ENCODE measurements at places on chromosomes 1 and 21.

GRCh38 chr1:22747021-22747734, 36.5 kb downstream of the EPHB2 start:
- no peak for DNase-seq

- no peak for DNase-seq
These were observed 18.7 kb downstream of the HTR6 start for GRCh38 chr1:19683351-19683750.

GRCh38 chr1:40301541-40302299, 15.4 kb downstream of the COL9A2 start:
- no peak for DNase-seq

- no peak for DNase-seq
These were observed 12.0 kb downstream of the ALDH9A1 start for GRCh38 chr1:165686121-165686970.

- DNase-seq: no peak
These were observed 255.3 kb upstream of the CAMK1G start for GRCh38 chr1:209328196-209328595.

DNA sequence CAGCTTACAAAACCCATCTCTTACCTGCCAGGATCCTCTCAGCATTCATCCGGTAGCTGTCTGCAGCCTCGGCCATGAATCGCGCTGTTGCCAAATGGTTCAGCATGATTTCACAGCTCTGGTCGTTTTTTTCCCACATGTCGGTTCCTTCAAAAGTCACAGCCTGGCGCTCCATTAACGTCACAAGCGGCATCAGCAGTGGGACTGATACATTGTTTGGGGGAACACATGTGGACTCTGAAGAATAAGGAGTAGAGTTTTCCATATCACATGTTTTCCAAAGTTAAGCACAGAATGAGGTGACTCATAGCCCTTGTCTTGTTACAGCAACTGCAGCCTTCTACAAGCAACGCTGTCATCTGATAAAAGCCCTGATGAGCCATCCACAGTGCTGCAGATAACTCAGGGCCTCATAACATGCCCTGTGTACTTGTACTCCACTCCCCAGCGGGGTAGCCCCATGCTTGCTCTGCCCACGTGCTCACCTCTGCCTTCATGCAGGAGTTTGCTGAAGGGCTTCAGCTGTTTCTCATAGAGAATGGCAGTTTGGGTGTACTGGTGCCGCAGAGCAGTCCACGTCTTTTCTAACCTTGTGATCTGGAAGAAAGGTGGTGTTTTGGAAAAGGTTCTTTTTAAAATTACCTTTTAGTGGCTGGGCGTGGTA, 114.2 kb downstream of the BCAR3 start:
- no peak for DNase-seq

DNA sequence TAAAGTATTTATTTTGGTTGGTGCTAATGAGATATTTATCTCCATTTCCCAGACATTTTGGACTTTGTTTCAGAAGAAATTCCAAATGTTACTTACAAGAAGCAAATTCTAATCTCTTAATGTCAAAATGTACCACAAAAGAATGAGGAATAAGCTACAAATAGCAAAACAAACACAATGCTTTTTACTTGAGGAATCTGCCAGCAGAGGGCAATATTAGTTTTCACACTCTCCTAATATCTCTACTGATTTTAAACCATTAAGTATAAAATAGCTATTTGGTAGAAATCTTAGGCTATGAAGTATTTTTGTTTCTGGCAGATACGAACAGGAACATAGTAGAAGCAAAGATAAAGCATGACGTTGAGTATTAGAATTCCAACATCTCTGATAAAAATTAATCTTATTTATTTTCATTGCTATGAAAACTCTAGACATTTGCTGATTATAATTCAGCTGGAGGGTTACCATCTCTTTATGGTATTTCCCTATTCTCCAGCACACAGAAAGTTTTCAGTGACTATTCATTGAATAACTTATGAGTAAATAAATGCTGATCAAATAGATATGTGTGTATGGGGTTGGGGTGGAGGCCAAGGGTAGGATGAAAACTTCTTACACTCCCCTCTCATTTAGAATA, 13.4 kb upstream of the HMCN1 start:
- no peak for DNase-seq

DNA sequence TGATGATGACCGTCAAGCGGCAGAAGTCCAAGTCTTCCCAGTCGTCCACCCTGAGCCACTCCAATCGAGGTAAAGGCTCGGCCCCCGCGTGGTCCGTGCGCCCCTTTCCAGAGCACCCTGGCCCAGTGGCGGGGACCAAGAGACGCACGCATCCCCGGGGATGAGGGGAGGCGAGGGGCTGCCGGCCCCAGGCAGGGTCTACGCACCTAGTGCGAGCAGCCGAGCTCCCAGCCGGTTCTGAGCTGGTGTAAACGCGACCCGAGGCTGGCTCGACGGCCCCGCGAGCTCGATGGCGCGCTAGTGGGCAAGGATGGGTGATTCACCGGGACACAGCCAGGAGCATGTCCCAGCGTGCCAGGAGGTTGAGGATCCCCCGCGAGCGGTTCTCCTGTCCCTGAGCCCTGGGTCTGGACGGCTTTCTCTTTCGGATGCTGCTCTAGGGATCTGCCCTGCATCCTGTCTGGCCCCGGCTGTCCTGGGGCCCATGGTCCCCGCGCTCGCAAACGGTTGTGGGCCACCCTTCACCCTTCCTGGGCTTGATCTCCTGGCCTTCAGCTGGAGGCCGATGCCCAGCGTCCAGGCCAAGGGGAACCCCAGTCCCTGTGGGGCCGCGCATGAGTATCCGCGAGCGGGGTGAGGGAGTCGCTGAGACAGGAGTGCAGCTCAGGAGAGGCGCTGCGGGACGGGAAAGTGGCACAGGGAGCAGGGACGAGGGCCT, 689 bp downstream of the PKP1 start:
- DNase-seq: no peak

DNA sequence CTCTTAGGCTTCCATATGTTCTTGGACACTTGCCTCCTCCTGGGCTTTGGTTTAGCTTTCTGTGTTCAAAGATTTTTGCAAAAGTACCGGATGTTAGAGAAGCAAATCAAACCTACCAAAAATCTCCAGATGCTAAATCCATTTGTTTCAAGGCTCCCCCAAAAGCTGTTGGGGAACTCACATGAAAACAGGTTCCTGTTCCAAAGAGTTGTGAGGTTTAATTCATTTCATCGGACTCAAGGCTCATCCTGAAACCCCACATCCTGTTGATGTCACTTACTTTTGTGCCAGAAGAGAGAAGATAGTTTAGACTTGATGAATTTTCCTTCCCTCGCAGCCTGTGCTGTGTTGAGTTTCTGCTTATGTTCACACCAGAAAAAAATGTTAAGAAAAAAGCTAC, 41.7 kb upstream of the RXRG start:
- DNase-seq: no peak

GRCh38 chr1:170146720-170147263, 1.0 kb downstream of the NTMT2 start:
- DNase-seq: no peak

GRCh38 chr1:18761948-18762840, 97.3 kb downstream of the TAS1R2 start:
- DNase-seq: no peak

DNA sequence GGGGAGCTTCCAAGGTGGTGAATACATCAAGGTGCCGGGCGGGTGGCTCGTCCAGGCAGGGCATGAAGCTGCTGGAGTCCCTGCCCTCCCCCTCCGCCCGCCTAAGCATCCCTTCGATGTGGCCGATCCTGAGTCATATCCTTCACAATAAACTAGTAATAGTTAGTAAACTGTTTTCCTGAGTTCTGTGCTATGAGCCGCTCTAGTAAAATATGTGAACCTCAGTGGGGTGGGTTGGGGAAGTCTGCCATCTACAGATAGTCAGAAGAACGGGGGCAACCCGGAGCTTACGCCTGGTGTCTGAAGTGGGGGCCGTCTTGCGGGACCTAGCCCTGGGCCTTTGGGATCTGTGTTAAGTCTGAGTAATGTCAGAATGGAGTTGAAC, 21.6 kb downstream of the C2CD2 start:
- no peak for DNase-seq

DNA sequence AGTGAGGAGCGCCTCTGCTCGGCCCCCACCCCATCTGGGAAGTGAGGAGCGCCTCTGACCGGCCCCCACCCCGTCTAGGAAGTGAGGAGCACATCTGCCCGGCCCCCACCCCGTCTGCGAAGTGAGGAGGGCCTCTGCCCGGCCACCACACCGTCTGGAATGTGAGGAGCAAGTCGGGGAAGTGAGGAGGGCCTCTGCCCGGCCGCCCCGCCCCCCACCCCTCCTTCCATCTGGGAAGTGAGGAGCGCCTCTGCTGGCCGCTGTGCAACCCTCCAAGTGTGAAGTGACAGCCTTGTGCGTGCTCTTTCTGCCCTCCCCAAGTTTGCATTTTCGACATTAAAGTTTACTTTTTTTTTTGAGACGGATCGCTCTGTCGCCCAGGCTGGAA, 5.1 kb upstream of the ZZZ3 start:
- DNase-seq: no peak

DNA sequence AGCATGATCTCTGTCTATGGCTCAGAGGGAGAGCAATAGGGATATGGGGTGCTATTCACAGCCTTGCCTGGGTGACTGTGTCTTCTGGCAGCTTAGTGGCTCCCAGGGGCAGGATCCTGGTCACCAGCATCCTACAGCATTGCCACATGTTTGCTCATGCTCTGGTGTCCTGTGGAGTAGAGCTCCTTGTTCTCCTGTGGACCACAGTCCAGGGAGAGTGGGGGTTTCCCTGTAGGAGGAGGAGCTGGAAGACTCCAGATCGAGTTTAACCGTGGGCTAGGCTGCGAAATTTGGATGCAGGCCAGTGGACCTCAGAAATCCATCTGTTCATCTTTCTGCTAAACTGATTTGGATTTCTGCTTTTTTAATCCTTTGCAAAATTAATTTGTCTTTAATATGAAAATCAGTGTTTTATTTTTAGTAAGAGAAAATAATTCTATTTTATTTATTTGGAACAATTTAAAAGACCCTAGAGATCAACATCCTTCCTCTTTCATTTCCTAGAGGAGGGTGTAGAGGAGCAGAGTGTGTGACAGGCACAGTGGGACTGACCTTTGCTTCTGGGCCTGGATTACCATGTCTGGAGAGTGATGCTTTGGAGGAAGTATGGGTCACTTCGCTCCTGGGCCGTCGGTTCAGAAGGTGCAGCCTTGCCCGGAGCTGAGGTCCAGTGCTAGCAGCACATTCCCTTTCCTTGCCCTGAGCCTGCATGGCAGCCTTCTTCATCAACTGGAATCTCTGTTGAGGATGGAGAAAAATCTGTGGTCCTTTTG, 17.4 kb downstream of the ADARB1 start:
- no peak for DNase-seq

DNA sequence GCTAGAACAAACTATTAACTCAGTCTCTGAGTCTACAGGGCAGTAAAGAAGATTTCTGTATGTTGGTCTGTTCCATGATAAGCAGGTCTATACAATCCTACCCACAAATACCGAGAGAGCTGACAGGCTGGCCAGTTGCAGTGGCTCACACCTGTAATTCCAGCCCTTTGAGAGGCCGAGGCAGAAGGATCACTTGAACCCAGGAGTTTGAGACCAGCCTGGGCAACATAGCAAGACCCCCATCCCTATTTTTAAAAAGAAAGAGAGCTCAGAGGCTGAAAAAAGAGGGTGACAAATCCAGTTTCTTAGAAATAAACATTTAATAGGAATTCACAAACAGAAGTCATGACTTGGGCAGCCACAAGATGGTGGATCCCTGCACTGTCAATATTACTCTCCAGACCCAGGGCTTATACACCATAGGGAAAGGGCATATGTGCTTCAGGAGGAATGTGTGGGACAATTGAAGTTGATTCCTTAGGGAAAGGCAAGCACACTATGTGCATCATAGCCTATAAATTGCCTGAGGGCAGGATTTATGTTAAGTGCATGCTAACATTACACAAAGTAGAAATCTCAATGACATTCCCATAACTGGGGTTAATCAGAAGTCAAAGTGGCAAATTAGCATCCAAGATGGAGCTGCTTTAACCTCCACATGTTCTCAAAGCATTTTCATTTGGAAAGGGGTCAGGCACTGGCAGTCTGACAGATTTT, 66.8 kb downstream of the SLC16A1 start:
- DNase-seq: no peak

- DNase-seq: no peak
These were observed 134.7 kb upstream of the VANGL1 start for GRCh38 chr1:115506924-115507589.

DNA sequence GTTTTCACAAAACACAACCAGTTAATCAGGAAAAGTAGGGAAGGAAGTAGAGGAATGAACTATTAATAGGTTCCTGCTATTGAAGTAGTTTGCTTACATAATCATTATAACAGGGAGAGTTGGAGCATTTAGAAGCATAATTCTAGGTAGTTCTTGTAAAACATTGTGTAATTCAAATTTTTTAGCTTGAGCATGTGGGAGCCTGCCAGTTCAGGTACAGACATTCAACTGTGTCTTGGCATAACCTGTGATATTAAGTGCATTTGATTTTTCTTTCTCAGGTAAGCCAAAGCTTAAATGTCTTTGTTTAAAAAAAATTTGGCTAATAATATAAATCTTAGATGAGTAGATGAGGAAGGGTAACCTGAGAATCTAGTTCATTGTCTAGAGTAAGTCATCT, 3.4 kb downstream of the YTHDF2 start:
- no peak for DNase-seq

DNA sequence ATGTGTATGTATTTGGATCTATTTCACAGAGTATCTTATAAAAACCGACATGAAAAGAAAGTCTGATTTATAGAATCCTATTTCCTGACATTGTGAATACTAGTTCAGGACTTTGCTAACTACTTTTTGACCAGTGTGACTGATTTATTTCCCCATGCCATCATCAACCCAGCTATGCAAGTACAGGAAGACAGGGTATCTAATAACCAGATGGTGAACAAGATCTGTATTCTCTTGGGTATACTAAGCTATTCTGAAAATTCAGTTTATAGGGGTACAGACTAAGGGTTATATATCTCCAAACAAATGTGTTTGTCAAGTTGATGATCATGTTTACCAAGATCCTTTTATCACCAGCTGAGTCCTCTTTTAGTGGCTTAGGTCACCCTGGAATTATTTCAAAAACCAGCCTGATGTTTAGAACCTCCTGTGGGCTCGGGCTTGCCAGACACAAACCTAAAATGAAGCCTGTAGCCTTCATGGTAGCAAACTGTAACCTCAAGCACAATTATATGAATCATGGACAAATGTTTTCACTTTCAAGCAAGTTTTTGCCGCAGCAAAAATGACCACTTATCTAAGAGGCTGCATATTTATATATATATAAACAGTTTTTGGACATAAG, 185.1 kb downstream of the FGGY start:
- no peak for DNase-seq
